Uterus (tissue), 4 donors: ENCODE measurements at places on chromosomes 1 and 21. TPM values are rescaled to one million over a fixed set of nuclear protein-coding genes. Genes with fewer than 3 reads are reported as not detected.

GRCh38 chr1:155178441-155179111, 4.9 kb downstream of the TRIM46 start:
- H3K27me3 ChIP-seq, result no peaks in the 10 kb centered on the region
- H3K4me1 ChIP-seq, result no peaks in the 10 kb centered on the region
- H3K27ac ChIP-seq, result no peak overlapping the region
- no peaks in the 10 kb centered on the region for H3K36me3 ChIP-seq

- H3K4me1 ChIP-seq, result no peaks in the 10 kb centered on the region
- H3K4me3 ChIP-seq, result no peak overlapping the region
- no peak overlapping the region for H3K27ac ChIP-seq
- no peaks in the 10 kb centered on the region for H3K36me3 ChIP-seq
Observed at GRCh38 chr1:5944843-5945167, 47.4 kb downstream of the NPHP4 start.

DNA sequence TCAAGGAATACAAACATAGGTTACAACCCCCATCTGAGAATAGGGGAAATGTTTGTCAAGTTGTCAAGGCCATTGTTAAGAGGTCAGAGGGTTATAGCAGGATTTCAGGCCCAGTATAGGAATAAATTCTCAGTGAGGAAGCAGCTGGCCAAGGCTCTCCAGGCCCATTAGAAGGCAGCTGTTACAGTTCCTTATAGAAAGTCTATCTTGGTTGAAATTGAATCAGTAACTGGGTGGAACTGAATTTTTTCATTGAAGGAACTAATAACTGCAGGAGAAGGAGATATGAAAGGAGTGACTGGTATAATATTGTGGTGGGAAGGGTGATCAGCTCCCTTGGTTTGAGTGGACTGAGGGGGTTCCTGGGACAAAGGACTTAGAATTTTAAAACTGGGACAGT, 134.1 kb downstream of the CYYR1 start:
- no peak overlapping the region for H3K4me3 ChIP-seq
- no peaks in the 10 kb centered on the region for H3K4me1 ChIP-seq
- DNase-seq, result no peak
- H3K27ac ChIP-seq, result no peak overlapping the region

GRCh38 chr21:28798798-28799197, 193.9 kb downstream of the LTN1 start:
- no peaks in the 10 kb centered on the region for H3K36me3 ChIP-seq
- H3K27ac ChIP-seq, result no peak overlapping the region
- H3K27me3 ChIP-seq, result no peaks in the 10 kb centered on the region
- DNase-seq, result no peak
- no peak overlapping the region for H3K4me3 ChIP-seq

- H3K27me3 ChIP-seq, result no peaks in the 10 kb centered on the region
- no peak overlapping the region for H3K27ac ChIP-seq
- no peaks in the 10 kb centered on the region for H3K36me3 ChIP-seq
- H3K4me3 ChIP-seq, result no peak overlapping the region
Observed at GRCh38 chr1:45512641-45513054, 9.0 kb downstream of the PRDX1 start.

The NSL1 gene
- total RNA-seq, result 73.8 TPM

The OR2T35 gene
- total RNA-seq, result not detected

The DUSP23 gene
- total RNA-seq, result 60.1 TPM
